Hematopoietic multipotent progenitor cell treated with erythropoietin and hydrocortisone succinate and interleukin-3 and kit ligand, for 15 days (in vitro differentiated cells): ENCODE measurements at places on chromosomes 2 and 18.

DNA sequence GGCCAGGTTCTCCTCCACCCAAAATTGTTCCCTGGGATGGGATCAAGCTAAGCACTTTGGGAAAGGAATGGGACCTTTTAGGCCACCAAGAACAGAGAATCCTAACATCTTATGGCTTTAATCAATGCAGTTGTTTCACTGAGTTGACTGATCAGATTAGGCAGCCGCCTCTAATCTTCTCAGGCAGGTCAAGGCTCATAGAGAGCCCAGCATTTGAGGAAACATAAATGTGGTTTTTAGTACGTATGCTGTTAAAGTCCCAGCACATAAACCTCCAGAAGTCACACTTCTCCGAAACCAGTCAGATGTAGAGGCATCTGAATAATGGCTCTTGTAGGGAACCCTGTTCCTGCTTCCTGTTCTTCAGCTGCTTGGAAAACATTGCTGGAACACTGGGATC is 99.5 kb upstream of the RMDN2 start:
- DNase-seq = no peak

DNA sequence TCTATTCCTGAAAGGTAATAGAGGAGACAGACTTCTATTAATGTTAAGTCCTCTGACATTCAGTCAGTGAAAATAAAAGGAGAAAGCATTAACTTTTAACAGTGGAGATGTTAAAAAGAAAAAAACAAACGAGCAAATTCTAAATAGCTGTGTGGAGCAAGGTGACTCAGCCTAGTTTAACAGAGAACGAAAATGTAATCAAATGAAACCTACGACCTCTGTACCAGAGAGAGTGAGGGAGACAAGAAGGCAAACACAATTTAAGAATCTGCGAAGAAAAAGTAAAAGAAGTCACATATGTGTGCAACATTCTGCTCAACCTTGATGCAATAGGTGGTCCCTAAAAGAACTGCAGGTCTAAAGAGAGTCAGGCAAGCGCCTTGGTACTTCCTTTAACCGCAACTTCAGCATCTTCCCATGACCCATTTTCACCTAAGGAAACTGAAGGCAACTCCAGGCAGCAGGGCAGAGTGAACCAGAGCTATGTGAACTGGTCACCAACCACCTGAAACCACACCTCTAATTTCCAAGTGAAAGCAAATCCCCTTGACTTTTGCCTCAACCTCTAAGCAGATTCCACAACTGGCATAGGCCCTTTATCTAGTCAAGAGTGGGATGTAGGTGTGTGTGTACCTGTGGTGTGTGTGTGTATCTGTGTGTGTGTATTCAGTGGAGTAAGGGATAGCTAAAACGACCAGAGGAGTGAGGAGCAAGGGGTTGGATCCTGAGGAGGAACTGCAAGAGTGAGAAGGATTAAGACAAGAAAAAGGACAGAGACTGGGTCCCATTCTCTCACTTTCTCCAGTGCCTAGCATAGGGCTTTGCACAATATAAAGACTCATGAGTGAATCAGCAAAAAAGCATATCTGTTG is 43.0 kb downstream of the FIGN start:
- no peak for DNase-seq

DNA sequence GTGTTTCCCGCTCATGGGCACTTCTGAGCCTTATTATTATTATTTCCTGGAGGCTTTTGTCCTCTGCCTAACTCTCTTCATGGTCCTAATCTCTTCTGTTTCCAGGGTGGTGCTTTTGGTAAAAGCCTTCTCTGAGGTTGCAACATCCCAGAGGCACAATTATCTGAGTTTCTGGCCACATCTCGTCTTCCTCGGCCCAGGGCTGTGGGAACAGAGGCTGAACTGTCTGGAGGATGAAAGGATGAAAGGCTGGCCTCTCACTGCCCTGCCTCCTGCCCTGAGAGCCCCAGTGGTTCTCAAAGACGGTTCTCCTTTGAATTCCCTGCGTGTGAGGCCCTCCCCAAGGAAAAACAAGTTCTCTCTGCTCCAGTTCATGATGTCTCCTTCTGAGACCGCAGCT is 13.8 kb downstream of the GYPC start:
- DNase-seq = no peak

- no peak for DNase-seq
These were observed 151.8 kb downstream of the MBP start for GRCh38 chr18:76980663-76981395.

GRCh38 chr2:229715895-229716507 is 1.6 kb upstream of the DNER start:
- no peak for DNase-seq

DNA sequence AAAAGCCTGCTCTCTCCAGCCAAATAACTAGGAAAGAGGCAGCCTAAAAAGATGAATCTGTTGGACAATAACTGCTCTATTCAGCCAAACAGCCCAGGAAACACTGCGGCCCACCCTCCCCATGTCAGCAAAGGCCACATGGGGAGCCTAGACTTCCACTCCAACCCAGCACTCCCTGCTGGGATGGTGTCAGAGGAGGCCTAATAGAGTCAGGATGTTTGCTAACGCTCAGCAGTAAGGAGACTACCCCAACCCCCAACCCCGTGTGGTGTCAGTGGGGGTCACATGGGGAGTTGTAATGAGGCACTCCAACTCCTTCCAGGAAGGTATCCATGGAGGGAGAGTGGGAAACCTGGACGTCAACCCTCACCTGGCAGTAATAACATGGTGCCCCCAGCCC is 41.6 kb downstream of the ZBTB7C start:
- DNase-seq = no peak
